Right renal cortex interstitium (tissue), 3 donors: ENCODE measurements at places on chromosomes 7 and 10. TPM values are rescaled to one million over a fixed set of nuclear protein-coding genes. Genes with fewer than 3 reads are reported as not detected.

DNA sequence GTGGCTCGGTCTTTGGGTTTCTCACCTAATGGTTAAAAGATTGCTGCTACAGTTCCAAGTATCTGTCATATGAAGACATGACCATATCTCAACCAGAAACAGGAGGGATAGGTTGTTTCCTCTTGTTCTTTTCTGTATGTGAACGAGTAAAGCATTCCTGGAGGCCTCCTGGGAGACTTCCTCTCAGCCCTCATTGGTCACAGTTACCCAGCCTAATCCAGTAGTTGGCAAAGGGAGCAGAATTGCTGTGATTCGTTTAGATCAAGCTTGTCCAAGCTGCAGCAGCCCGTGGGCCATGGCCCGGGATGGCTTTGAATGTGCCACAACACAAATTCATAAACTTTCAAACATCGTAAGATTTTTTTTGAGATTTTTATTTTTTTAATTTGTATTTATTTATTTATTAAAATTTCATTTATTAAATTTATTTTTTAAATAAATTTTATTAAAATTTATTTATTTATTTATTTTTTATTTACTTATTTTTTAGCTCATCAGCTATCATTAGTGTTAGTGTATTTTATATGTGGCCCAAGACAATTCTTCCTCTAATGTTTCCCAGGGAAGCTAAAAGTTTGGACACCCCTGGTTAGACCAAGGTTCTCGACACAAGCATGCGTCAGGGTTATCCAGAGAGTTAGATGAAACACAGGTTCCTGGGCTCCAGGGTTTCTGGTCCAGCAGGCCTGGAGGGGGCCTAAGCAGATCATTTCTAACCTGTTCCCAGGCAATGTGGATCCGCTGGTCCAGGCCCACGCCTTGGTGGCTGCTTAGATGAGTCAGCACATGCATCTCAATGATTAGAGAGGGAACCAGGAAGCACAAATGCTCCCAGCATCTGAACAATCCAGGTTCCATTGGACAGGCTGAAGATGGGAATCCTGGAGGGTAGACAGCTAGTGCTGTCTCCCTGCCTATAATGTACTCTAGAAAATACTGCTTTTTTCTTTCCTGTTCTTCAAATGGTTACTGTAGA lies 25.6 kb downstream of the CDC123 start:
- no peak for DNase-seq

GRCh38 chr7:100472121-100472851 lies 6.7 kb downstream of the TSC22D4 start:
- no peak for DNase-seq

GRCh38 chr10:132828681-132829080 lies 42.7 kb upstream of the NKX6-2 start:
- DNase-seq, result no peak

DNA sequence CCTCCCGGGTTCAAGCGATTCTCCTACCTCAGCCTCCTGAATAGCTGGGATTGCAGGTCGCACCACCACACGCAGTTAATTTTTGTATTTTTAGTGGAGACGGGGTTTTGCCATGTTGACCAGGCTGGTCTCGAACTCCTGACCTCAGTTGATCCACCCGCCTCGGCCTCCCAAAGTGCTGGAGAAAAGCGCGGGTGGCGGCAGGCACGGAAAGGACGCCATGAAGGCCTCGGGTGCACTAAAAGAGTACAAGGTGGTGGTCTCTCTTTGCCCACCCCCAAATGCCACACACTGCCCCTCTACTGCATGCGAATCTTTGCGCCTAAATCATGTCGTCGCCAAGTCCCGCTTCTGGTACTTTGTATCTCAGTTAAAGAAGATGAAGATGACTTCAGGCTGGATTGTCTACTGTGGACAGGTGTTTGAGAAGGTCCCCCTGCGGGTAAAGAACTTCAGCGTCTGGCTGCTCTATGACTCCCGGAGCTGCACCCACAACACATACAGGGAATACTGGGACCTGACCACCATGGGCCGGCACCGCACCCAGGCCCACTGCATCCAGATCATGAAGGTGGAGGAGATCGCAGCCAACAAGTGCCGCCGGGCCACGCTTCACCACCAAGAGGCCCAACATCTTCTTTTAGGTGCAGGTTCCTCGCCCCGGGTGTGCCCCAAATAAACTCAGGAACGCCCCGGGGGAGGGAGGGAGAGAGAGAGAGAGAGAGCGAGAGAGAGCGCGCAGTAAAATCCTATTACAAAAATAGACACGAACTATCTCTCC lies 161.7 kb downstream of the HECW1 start:
- DNase-seq, result no peak

DNA sequence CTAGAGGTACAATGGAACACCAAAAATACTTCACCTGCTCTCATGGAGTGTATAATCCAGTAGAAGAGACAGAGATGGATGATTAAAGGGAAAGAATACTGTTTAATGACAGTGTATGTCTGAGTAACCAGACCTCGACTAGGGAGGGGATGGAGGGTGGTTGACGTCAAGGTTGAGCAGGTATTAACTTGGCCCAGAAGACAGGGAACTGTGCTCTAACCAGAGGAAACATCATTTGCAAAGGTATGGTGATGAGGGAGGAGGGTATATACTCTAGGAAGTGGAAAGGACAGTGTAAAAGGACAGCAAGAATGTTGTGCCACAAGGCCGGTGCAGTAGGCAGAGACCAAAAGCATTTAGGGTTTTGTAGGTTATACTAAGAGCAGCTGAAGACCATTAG lies 2.9 kb downstream of the MIOS start:
- DNase-seq, result no peak

- no peak for DNase-seq
These were observed 103.7 kb downstream of the RNF216 start for GRCh38 chr7:5677538-5678294.

The POLR3A gene
- polyA plus RNA-seq, result 17.3 TPM

The CUL2 gene
- polyA plus RNA-seq, result 46.6 TPM

The CLDN3 gene
- 27.7 TPM for polyA plus RNA-seq
